Right cardiac atrium (tissue), 5 donors: ENCODE measurements at places on chromosomes 12 and 14.

- DNase-seq, result no peak
These were observed 129.9 kb upstream of the GRIN2B start for GRCh38 chr12:14111230-14111865.

DNA sequence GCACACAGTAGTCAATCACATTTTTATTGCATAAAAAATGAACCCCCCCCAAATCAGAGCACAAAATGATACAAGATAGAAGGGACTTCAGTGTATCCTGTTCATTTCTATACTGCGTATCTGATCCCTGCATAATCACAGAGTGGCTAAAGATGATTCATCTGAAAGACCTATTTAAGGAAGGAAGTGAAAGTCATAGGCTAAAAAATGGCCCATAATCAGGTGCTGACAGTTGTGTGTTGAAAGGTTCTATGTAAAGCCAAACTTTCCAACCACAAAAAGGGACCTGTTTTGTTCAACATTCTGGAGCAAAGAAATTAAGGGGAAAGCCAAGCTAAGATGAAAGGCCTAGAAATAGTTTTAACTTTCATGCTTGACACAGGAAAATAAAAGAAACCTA, 147.8 kb upstream of the ATP2B1 start:
- DNase-seq, result no peak

GRCh38 chr14:89178800-89179535, 238.1 kb downstream of the FOXN3 start:
- no peak for DNase-seq

GRCh38 chr14:88505621-88506020, 49.2 kb downstream of the PTPN21 start:
- no peak for DNase-seq
